ENCODE measurements at places on chromosomes 7 and 10.

GRCh38 chr7:113918946-113919345 is at the start of gene PPP1R3A:
Gene PPP1R3A, minus strand, starts transcription at chr7:113919009. Its CDS starts 13 bp downstream, at chr7:113918996.
- DNase-seq = no peak

GRCh38 chr10:100148353-100149211 is 37.2 kb downstream of the ERLIN1 start:
- peak; percentile 13 for DNase-seq

GRCh38 chr10:128929767-128930166 is 537.3 kb upstream of the MGMT start:
- DNase-seq = no peak

GRCh38 chr10:23037561-23037960 is 57.8 kb upstream of the MSRB2 start:
- no peak for DNase-seq

GRCh38 chr10:69894156-69894555 is 92.5 kb downstream of the COL13A1 start:
- DNase-seq = no peak

GRCh38 chr10:132700156-132701098 is 85.5 kb downstream of the NKX6-2 start:
- DNase-seq = no peak

- no peak for DNase-seq
Observed at GRCh38 chr10:114801411-114801813, 20.2 kb upstream of the FHIP2A start.

DNA sequence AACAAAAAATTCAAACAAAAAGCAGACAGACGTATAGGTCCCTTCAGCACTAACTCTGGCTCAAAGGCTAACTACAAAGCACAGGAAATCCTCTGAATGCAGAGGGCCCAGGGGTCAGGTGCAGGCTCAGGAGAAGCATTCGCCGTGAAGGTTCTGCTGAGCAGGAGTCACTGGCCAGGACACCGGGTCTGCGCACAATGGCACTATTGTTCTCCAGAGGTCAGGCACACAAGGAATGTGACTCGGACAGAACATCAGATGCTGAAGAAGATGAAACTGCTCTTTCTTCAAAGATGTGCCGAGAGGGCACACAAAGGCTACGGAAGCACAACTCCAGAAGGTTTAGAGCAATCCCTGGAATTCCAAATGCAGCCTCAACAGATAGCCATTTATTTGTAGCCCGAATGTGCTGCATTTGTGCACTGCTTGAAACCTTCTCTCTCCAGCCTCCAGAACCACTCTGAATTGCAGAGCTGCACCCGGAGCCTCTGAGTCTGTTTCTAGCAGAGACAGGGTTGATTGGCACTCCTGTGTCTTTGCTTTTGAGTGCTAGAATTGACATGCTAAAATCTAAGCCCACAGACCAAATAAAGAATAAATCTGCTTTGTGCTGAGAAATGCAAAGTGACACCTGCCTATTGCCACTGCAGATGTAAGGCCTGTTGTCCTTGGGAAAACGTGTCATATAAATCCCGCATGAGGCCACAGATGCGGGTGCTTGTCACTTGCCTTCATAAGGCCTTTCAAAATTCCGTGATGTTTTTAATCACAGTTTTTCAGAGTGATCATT is 85.4 kb upstream of the AFAP1L2 start:
- no peak for DNase-seq

- no peak for DNase-seq
Observed at GRCh38 chr10:6936931-6937330, 356.9 kb upstream of the PRKCQ start.

DNA sequence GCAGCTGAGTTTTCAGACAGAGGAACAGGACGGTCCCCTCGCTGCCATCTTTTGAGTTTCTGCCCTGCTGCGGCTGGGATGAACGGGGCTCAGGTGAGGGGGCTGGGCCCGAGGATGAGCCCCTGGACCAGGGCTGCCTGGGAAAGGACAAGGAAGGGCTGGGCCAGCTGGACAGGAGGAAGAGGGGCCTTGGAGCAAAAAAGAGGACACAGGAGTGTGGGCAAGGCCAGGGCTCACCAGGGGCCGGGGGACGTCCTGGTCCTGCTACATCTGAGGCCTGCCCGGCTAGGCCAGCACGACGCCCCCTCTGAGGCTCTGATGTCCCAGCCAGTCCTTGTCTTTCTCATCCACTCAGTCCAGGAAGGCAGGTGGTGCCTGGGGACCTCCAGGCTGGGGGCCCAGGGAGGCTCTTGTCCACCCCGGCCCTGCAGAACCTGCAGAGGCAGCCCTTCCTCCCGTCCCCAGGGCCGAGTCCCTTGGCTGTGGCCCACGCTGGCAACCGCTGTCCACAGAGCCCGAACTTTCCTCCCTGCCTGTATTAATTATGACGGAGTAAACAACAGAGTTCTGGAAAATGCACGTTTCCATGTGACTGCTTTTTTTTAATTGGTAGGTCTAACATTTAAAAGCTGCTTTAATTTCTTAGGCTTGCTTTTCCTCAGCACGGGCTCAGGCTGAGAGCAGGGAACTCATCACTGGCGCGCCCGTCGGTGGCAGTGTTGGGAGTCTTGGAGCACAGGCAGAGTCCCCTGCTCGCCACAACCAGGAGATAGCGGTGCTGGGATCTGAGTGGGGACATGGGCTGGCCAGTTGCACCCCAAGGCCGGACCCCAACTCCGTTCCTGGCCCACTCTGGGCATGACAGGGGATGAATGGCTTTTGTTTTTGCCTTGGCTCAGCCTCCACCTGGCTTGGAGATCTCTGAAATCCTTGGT is 187.7 kb downstream of the ELFN1 start:
- no peak for DNase-seq

- no peak for DNase-seq
Observed at GRCh38 chr7:20804345-20804744, 17.7 kb upstream of the SP8 start.

DNA sequence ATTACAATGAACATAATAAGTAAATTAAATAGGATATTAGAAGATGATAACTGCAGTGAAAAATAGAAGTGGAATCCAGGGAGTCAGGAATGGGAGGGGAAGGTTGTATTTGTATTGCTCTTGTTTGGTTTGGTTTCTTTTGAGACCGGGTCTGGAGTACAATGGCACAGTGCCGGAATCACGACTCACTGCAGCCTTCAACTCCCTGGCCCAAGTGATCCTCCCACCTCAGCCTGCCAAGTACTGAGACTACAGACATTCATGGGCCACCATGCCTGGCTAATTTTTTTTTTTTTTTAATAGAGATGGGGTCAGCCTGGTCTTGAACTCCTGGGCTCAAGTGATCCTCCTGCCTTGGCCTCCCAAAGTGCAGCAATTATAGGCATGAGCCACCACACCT is 59.9 kb upstream of the LRRC4 start:
- DNase-seq = no peak

GRCh38 chr7:1053002-1053411 is 8.7 kb downstream of the GPR146 start:
- DNase-seq = no peak

GRCh38 chr7:45028138-45028919 is 28.3 kb downstream of the CCM2 start:
- no peak for DNase-seq

DNA sequence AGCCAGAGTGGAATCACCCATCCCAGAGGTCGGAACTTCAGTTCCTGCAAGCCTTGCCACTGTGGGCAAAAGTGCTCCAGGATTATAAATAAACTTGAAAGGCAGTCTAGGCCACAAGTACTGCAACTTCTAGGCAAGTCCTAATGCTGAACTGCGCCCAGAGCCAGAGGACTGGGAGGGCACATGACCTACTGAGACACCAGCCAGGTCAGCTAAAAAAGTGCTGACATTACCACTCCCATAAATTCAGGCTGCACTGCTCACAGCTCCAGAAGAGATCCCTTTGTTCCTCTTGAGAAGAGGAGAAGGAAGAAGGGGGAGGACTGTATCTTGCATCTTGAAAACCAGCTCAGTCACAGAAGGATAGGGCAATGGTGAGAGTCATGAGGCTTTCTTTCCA is 1084.1 kb upstream of the PHF14 start:
- DNase-seq = no peak

GRCh38 chr7:155223503-155223902 is 74.2 kb upstream of the INSIG1 start:
- no peak for DNase-seq

GRCh38 chr10:90857635-90858460 is at the start of gene HTR7:
Gene HTR7, minus strand, starts transcription at chr10:90858039. Its CDS starts 368 bp downstream, at chr10:90857671.
- DNase-seq = no peak

- no peak for DNase-seq
Observed at GRCh38 chr7:55438085-55438756, 73.1 kb downstream of the LANCL2 start.

GRCh38 chr10:81564143-81564542 is 310.9 kb upstream of the NRG3 start:
- no peak for DNase-seq

- peak; percentile 9 for DNase-seq
Observed at GRCh38 chr7:1659696-1660095, 10.4 kb upstream of the ELFN1 start.

- DNase-seq = no peak
Observed at GRCh38 chr10:124554085-124554858, 92.6 kb downstream of the LHPP start.

DNA sequence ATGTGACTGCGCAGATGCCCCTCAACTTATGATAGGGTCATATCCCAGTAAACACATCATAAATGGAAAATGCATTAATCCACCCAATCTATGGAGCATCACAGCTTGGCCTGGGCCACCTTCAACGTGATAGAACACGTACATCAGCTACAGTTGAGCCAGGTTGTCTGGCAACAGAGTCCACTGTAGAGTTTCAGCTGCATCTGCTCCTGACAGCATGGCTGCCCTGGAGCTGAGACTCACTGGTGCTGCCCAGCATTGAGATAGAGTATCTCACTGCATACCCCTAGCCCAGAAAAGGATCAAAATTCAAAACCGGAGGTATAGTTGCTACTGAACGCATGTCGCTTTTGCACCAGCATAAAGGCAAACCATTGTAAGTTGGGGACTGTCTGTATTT is 437.7 kb upstream of the MKI67 start:
- no peak for DNase-seq

Measured in non-pigmented ciliary epithelial cell (primary cell).